Umbilical cord (tissue), 2 donors: ENCODE measurements at places on chromosomes 16 and 17. TPM values are rescaled to one million over a fixed set of nuclear protein-coding genes. Genes with fewer than 3 reads are reported as not detected.

PPP1R1B gene
- total RNA-seq = 6.5 TPM

SERPINF2 gene
- 0.72 TPM for total RNA-seq

HES7 gene
- total RNA-seq = not detected

PLD6 gene
- not detected for total RNA-seq

CD300LG gene
- not detected for total RNA-seq

KIAA0513 gene
- total RNA-seq = 8.2 TPM

ITGAD gene
- total RNA-seq = not detected

PLA2G10 gene
- not detected for total RNA-seq

STX1B gene
- 1.2 TPM for total RNA-seq

SMTNL2 gene
- total RNA-seq = 11.3 TPM

NAT9 gene
- total RNA-seq = 18.1 TPM

NCOR1 gene
- total RNA-seq = 85.0 TPM
